Large intestine (tissue), 12 donors: ENCODE measurements at places on chromosomes 3 and 15. TPM values are rescaled to one million over a fixed set of nuclear protein-coding genes. Genes with fewer than 3 reads are reported as not detected.
A peak's percentile ranks its signal among the peaks of the same experiment; 100 is the strongest.

- H3K4me1 ChIP-seq = peaks cover 12% of the 10 kb centered on the region
- H3K27ac ChIP-seq = no peak overlapping the region
- H3K36me3 ChIP-seq = peaks cover 9% of the 10 kb centered on the region
- DNase-seq = peak; percentile 73
- H3K27me3 ChIP-seq = no peaks in the 10 kb centered on the region
These were observed 29.4 kb downstream of the ABCC5 start for GRCh38 chr3:183988216-183988790.

MUC20 gene
- polyA plus RNA-seq = 34.5 TPM

- DNase-seq = no peak
- H3K36me3 ChIP-seq = no peaks in the 10 kb centered on the region
- H3K27ac ChIP-seq = no peak overlapping the region
- no peak overlapping the region for H3K4me3 ChIP-seq
- no peaks in the 10 kb centered on the region for H3K27me3 ChIP-seq
These were observed 53.6 kb upstream of the RBMS3 start for GRCh38 chr3:29227307-29227706.

DNA sequence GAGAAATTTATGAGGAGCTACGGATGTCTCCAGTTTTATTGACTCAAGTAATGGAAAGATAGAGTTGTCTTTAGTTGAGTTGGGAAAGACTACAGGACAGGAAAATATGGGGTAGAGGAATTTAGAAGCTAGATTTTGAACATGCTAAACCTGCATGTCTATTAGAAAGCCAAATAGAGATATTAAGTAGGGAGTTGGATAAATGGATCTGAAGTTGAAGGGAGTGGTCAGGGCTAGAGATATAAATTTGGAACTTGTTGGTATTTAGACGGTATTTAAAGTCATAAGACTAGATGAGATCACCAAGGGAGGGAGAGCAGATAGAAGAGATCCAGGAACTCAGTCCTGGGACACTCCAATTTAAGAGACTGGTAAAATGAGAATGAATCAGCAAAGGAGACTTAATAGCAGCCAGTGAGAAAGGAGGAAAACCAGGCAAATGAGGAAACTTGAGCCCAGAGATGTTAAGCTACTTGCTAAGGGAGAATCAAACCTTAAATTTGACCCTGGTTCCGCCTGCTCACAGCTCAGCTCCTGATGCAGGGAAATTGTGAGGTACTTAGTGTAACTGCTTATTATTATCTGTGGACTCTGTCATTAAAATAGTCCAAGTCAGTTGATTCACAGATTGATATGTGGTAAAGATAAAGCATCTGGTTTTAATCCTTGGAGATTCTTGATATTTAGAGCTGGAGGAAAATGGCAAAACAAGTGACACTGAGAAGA, 35.8 kb downstream of the ABI3BP start:
- no peak for DNase-seq
- no peak overlapping the region for H3K27ac ChIP-seq
- H3K4me1 ChIP-seq = no peaks in the 10 kb centered on the region
- H3K36me3 ChIP-seq = no peaks in the 10 kb centered on the region
- H3K4me3 ChIP-seq = no peak overlapping the region

SAMD7 gene
- not detected for polyA plus RNA-seq

GRCh38 chr15:43277231-43277823, 10.6 kb upstream of the TGM5 start:
- H3K4me1 ChIP-seq = no peaks in the 10 kb centered on the region
- peaks cover 2% of the 10 kb centered on the region for H3K27me3 ChIP-seq
- H3K27ac ChIP-seq = no peak overlapping the region
- DNase-seq = no peak

- peaks cover 82% of the 10 kb centered on the region for H3K36me3 ChIP-seq
- H3K27ac ChIP-seq = no peak overlapping the region
- H3K4me3 ChIP-seq = no peak overlapping the region
- no peak for DNase-seq
These were observed 9.7 kb upstream of the NCKIPSD start for GRCh38 chr3:48695393-48695753.

GRCh38 chr15:26731965-26732364, 40.9 kb downstream of the GABRB3 start:
- DNase-seq = no peak
- H3K4me3 ChIP-seq = no peak overlapping the region
- H3K27me3 ChIP-seq = no peaks in the 10 kb centered on the region
- no peaks in the 10 kb centered on the region for H3K36me3 ChIP-seq

DNA sequence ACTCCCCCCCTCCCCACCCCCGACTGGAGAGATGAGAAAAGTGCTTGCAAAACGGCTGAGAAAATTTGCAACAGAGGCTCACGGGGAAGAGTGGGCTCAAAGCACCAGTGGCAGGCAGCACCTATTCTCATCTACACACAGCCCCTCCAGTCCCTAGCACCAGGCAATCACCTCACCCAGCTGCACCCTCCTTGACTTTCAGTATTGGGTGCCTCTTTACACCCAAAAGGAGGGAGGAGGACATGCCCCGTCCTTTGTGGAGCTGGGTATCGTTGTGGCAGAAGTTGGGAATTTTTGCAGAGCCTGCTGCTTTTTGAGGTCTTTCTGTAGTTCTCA, 182.8 kb upstream of the TOPAZ1 start:
- no peaks in the 10 kb centered on the region for H3K4me1 ChIP-seq
- no peak overlapping the region for H3K27ac ChIP-seq
- no peak overlapping the region for H3K4me3 ChIP-seq

NPAP1 gene
- polyA plus RNA-seq = 0.36 TPM

DNA sequence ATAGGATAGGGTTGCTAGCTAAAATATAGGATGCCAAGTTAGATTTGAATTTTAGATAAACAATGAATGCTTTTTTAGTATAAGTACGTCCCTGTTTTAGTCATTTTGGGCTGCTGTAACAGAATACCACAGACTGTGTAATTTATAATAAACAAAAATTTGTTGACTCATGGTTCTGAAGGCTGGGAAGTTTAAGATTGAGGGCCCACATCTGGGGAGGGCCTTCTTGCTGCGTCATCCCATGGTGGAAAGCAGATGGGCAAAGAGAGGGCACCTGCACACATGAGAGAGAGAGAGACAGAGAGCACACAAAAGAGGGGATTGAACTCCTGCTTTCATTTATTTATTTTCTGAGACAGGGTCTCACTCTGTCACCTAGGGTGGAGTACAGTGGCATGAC, 246.5 kb downstream of the EPHB1 start:
- H3K4me1 ChIP-seq = peaks cover 2% of the 10 kb centered on the region
- no peaks in the 10 kb centered on the region for H3K36me3 ChIP-seq
- H3K4me3 ChIP-seq = no peak overlapping the region
- H3K27ac ChIP-seq = no peak overlapping the region
- no peak for DNase-seq
- no peaks in the 10 kb centered on the region for H3K27me3 ChIP-seq

CMTM8 gene
- 20.1 TPM for polyA plus RNA-seq

PARP9 gene
- 32.0 TPM for polyA plus RNA-seq

ZBTB47 gene
- 12.5 TPM for polyA plus RNA-seq

MST1R gene
- polyA plus RNA-seq = 49.8 TPM

DNA sequence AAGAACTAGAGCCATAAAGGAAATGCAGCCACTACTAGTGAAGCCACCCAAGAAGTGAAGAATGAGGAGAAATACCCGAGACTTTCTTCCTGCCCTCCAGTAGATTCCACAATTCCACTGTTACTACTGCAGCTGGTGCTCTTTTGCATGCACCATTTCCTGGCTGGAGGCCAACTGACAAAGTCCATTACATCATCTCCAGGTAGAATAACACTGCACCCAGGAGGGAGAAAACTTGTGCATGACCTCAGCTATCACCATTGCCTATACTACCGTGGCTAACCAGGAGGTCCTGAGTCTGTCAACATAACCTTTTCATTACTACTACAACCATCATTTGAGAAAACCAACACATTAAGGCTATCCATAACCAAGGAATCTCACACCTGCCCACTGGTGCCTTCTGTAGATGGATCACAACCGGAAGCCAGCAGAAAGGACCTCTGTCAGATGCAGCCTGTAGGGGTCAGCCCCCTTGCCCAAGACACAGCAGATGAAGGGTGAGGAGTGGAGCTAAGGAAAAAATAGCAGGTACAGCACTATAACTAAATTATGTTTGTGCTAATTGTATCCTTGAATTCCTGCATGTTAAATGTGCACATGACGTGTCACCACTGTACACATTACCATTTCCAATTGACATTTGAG, 200.8 kb upstream of the C2CD4B start:
- no peak overlapping the region for H3K4me3 ChIP-seq
- peaks cover 9% of the 10 kb centered on the region for H3K27me3 ChIP-seq
- no peak overlapping the region for H3K27ac ChIP-seq
- peak; percentile 71 for DNase-seq
- no peaks in the 10 kb centered on the region for H3K4me1 ChIP-seq

GRCh38 chr3:168709073-168709472, 613.3 kb upstream of the GOLIM4 start:
- H3K27me3 ChIP-seq = no peaks in the 10 kb centered on the region
- no peak overlapping the region for H3K4me3 ChIP-seq
- DNase-seq = no peak

NOX5 gene
- 0.16 TPM for polyA plus RNA-seq

- no peaks in the 10 kb centered on the region for H3K4me1 ChIP-seq
- no peaks in the 10 kb centered on the region for H3K36me3 ChIP-seq
- H3K4me3 ChIP-seq = no peak overlapping the region
- DNase-seq = no peak
- H3K27me3 ChIP-seq = peaks cover 7% of the 10 kb centered on the region
- H3K27ac ChIP-seq = no peak overlapping the region
These were observed 140.5 kb downstream of the TLE3 start for GRCh38 chr15:69957175-69957574.

DUOXA2 gene
- polyA plus RNA-seq = not detected

GRCh38 chr3:176051766-176052165, 1145.5 kb downstream of the TBL1XR1 start:
- no peaks in the 10 kb centered on the region for H3K36me3 ChIP-seq
- DNase-seq = no peak
- no peak overlapping the region for H3K27ac ChIP-seq
- no peak overlapping the region for H3K4me3 ChIP-seq
- no peaks in the 10 kb centered on the region for H3K27me3 ChIP-seq

GRCh38 chr3:181701096-181701495, 10.6 kb upstream of the SOX2 start:
- no peak overlapping the region for H3K27ac ChIP-seq
- peaks cover 6% of the 10 kb centered on the region for H3K4me1 ChIP-seq
- H3K27me3 ChIP-seq = peaks cover 95% of the 10 kb centered on the region
- DNase-seq = no peak
- H3K36me3 ChIP-seq = no peaks in the 10 kb centered on the region

- no peak for DNase-seq
- H3K4me1 ChIP-seq = no peaks in the 10 kb centered on the region
- no peaks in the 10 kb centered on the region for H3K27me3 ChIP-seq
- no peaks in the 10 kb centered on the region for H3K36me3 ChIP-seq
- no peak overlapping the region for H3K4me3 ChIP-seq
These were observed 240.1 kb upstream of the IGF1R start for GRCh38 chr15:98408231-98408630.

- no peak overlapping the region for H3K27ac ChIP-seq
- no peaks in the 10 kb centered on the region for H3K36me3 ChIP-seq
- H3K4me1 ChIP-seq = peaks cover 11% of the 10 kb centered on the region
- no peak for DNase-seq
- peaks cover 3% of the 10 kb centered on the region for H3K27me3 ChIP-seq
These were observed 110.3 kb upstream of the ALDH1A3 start for GRCh38 chr15:100769043-100769974.

- peak overlapping the region; percentile 90 for H3K27ac ChIP-seq
- peaks cover 20% of the 10 kb centered on the region for H3K4me1 ChIP-seq
- no peak overlapping the region for H3K4me3 ChIP-seq
- DNase-seq = peak; percentile 86
- H3K27me3 ChIP-seq = no peaks in the 10 kb centered on the region
These were observed 90.2 kb upstream of the KLF13 start for GRCh38 chr15:31236184-31237042.

- no peaks in the 10 kb centered on the region for H3K36me3 ChIP-seq
- H3K27me3 ChIP-seq = no peaks in the 10 kb centered on the region
- no peak overlapping the region for H3K27ac ChIP-seq
These were observed 147.8 kb downstream of the PLCL2 start for GRCh38 chr3:17032407-17033034.

SLC15A2 gene
- 3.2 TPM for polyA plus RNA-seq

GRCh38 chr3:101036213-101036618, 43.0 kb upstream of the ABI3BP start:
- no peak overlapping the region for H3K27ac ChIP-seq
- H3K27me3 ChIP-seq = no peaks in the 10 kb centered on the region
- H3K4me3 ChIP-seq = no peak overlapping the region
- no peaks in the 10 kb centered on the region for H3K4me1 ChIP-seq
- DNase-seq = no peak

DNA sequence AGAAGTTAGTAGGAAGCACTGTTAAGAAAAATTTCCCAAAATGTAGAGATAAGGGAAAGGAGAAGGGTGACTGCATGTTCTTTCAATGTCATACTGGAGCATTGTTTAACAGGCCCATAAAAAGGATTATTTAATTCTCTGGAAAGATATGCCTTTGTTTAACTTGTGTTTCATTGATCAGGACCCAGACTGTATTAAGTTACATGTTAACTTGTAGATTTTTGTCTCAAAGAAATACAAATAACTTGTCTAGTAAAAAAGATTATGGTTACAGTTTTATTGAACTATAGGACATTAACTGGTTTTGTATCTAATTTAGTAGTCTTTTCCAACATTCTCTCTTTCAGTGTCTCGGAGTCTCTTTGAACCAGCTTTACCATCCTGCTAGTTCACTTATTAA, 49.7 kb upstream of the LMOD3 start:
- no peak overlapping the region for H3K4me3 ChIP-seq
- DNase-seq = peak; percentile 10
- H3K27me3 ChIP-seq = no peaks in the 10 kb centered on the region
- H3K4me1 ChIP-seq = peaks cover 5% of the 10 kb centered on the region

- H3K4me1 ChIP-seq = no peaks in the 10 kb centered on the region
- no peaks in the 10 kb centered on the region for H3K27me3 ChIP-seq
- no peak for DNase-seq
- H3K4me3 ChIP-seq = no peak overlapping the region
These were observed 625.7 kb upstream of the LMCD1 start for GRCh38 chr3:7875925-7876324.

- no peaks in the 10 kb centered on the region for H3K36me3 ChIP-seq
- H3K4me1 ChIP-seq = no peaks in the 10 kb centered on the region
- no peak overlapping the region for H3K4me3 ChIP-seq
- no peaks in the 10 kb centered on the region for H3K27me3 ChIP-seq
These were observed 385.7 kb downstream of the LSAMP start for GRCh38 chr3:116059421-116060096.

DNA sequence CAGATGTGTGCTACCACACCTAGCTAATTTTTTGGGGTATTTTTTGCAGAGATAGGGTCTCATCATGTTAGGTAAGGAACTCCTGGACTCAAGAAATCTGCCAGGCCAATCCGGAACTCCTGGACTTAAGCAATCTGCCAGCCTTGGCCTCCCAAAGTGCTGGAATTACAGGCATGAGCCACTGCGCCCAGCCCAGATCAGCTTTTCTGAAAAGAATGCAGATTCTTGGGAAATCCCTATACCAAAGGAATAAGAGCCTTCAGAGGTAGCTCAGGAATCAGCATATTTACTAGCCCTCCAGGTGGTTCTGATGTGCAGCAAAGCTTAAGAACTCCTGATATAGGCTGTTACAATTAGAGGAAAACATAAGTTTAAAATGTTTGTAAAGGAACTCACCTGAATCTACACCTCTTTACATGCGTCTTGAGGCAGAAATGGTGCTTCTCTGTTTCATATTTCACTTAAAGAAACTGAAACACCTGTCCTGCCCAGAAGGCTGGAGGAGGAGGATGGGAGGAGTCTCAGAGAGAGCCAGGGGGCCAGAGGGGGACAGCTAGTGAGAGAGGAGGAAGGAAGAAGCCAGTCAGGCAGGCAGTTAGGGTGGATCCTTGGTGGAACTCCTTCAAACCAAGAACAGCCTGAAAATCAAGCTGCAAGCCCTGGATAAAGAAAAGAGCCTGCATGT, at the start of gene XCR1:
Gene XCR1, minus strand, starts transcription at position 463 of the 685 bp plus-strand sequence. CDS start 5,536 bp downstream, outside the sequence.
- no peak within 1 kb of the TSS for H3K4me3 ChIP-seq
- no peak for DNase-seq
- no peak within 1 kb of the TSS for H3K27ac ChIP-seq
- no peaks in the 10 kb centered on the region for H3K4me1 ChIP-seq
- peaks cover 3% of the 10 kb centered on the region for H3K27me3 ChIP-seq
- no peaks in the 10 kb centered on the region for H3K36me3 ChIP-seq
